ENCODE measurements at places on chromosomes 16 and 17. TPM values are rescaled to one million over a fixed set of nuclear protein-coding genes. Genes with fewer than 3 reads are reported as not detected.

GRCh38 chr17:64097196-64097936 lies 32.6 kb downstream of the ERN1 start:
- peaks cover 27% of the 10 kb centered on the region for H3K4me1 ChIP-seq
- H3K36me3 ChIP-seq: no peaks in the 10 kb centered on the region
- H3K27ac ChIP-seq: no peak overlapping the region
- no peak overlapping the region for H3K4me3 ChIP-seq

GRCh38 chr16:1877804-1878203 lies 5.8 kb upstream of the MEIOB start:
- H3K36me3 ChIP-seq: no peaks in the 10 kb centered on the region
- no peaks in the 10 kb centered on the region for H3K27me3 ChIP-seq
- no peak for DNase-seq
- no peak overlapping the region for H3K27ac ChIP-seq

DNA sequence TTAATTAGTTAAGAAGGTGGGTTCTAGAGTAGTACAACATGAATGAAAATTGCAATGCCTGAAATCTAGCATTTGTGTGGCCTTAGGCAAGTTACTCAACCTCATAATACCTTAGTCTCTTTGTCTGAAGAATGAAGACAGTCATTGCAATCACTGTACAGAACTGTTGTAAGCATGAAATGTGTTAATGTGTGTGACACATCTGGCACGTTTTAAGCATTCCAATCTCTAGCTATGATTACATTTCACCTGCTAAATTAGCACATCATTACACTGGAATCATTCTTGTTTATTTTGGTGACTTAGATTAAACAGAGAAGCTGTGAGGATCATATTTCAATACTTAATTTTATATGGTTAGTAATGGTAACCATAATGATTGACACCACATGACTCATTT lies 629.7 kb upstream of the KIF2B start:
- DNase-seq: no peak
- no peak overlapping the region for H3K4me3 ChIP-seq
- H3K36me3 ChIP-seq: no peaks in the 10 kb centered on the region
- no peaks in the 10 kb centered on the region for H3K4me1 ChIP-seq

- H3K4me1 ChIP-seq: no peaks in the 10 kb centered on the region
- DNase-seq: no peak
- no peak overlapping the region for H3K4me3 ChIP-seq
- H3K36me3 ChIP-seq: no peaks in the 10 kb centered on the region
- no peaks in the 10 kb centered on the region for H3K27me3 ChIP-seq
Measured at GRCh38 chr17:33178681-33179080, 114.4 kb downstream of the ASIC2 start.

- no peaks in the 10 kb centered on the region for H3K36me3 ChIP-seq
- H3K27ac ChIP-seq: no peak overlapping the region
- no peak for DNase-seq
- H3K27me3 ChIP-seq: no peaks in the 10 kb centered on the region
- no peak overlapping the region for H3K4me3 ChIP-seq
Measured at GRCh38 chr17:57356153-57356718, 99.9 kb downstream of the MSI2 start.

DNA sequence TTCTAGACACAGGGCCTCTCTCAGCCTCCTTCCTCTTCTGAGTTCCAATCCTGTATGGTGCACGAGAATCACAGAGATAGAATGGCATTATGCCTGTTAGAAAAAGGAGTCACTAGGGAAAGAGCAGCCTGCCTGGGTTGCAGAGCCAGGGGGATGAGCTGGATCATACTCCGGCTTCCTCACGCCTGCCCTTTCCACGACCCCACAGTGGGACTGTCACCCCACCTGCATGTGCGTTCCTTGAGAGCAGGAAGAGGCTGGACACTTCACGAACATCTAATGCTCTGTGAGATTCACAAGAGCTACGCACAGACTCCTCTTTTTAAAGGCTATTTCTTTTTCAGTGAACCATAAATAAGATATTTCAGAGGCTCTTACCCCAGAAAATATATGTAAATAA lies 54.8 kb downstream of the N4BP1 start:
- no peaks in the 10 kb centered on the region for H3K27me3 ChIP-seq
- H3K4me3 ChIP-seq: no peak overlapping the region
- peaks cover 9% of the 10 kb centered on the region for H3K36me3 ChIP-seq
- DNase-seq: no peak
- H3K27ac ChIP-seq: peak overlapping the region; percentile 30

DNA sequence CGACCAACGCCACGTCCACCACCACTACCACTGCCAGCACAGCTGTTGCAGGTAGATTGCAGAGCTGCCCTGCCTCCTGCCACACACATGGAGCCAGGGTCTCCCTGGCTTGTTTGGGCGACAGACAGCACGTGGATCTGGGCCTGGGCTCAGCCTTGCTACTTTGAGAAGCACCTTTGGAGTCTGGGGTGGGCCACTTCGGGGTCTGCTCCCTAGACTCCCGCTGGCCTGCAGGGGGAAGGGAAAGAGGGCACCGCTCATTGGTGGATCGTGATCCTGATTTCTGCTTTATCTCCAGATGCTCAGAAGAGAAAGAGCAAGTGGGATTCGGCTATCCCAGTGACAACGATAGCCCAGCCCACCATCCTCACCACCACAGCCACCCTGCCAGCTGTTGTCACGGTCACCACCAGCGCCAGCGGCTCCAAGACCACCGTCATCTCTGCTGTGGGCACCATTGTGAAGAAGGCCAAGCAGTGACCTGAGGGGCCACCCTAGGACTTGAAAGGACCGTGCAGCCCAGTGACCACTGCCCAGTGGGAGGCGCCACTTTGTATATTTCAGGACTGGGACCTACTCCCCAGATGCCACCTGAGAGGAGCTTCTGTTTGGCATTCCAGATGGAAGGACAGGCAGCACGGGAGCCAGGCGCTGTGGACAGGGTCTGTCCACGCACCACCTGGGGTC lies 15.1 kb upstream of the ITGB4 start:
- no peak for DNase-seq
- H3K27ac ChIP-seq: no peak overlapping the region
- peaks cover 22% of the 10 kb centered on the region for H3K4me1 ChIP-seq

DNA sequence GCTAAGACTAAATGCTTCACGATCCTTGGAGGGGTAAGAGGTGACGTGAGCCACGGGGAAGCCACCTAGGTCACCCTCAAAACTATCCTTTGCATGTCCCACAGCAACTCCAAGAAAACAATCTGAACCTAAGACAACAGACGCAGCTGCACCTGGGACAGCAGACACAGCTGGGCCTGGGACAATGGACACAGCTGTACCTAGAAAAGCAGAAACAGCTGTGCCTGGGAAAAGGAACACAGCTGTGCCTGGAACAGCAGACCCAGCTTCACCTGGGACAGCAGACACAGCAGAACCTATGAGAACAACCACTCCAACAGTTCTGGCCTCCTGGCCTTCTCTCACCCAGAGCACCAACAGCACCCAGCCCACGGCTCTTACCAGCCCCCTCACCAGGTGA lies 11.7 kb upstream of the CD300LD start:
- H3K27ac ChIP-seq: no peak overlapping the region
- H3K36me3 ChIP-seq: no peaks in the 10 kb centered on the region
- H3K27me3 ChIP-seq: no peaks in the 10 kb centered on the region
- no peak overlapping the region for H3K4me3 ChIP-seq
- peaks cover 6% of the 10 kb centered on the region for H3K4me1 ChIP-seq
- DNase-seq: no peak

- H3K27me3 ChIP-seq: no peaks in the 10 kb centered on the region
- DNase-seq: no peak
- H3K4me1 ChIP-seq: no peaks in the 10 kb centered on the region
- H3K27ac ChIP-seq: no peak overlapping the region
Measured at GRCh38 chr16:14437426-14437825, 192.6 kb downstream of the PARN start.

GRCh38 chr17:42312285-42313130 lies 24.2 kb downstream of the STAT5A start:
- H3K4me3 ChIP-seq: peak overlapping the region; percentile 19
- H3K27me3 ChIP-seq: no peaks in the 10 kb centered on the region
- peaks cover 47% of the 10 kb centered on the region for H3K4me1 ChIP-seq
- peak overlapping the region; percentile 76 for H3K27ac ChIP-seq
- peak; percentile 93 for DNase-seq

GRCh38 chr16:8645831-8646230 lies 24.3 kb downstream of the METTL22 start:
- peak; percentile 37 for DNase-seq
- no peaks in the 10 kb centered on the region for H3K4me1 ChIP-seq

- no peaks in the 10 kb centered on the region for H3K27me3 ChIP-seq
- no peak overlapping the region for H3K4me3 ChIP-seq
- DNase-seq: no peak
- no peaks in the 10 kb centered on the region for H3K36me3 ChIP-seq
Measured at GRCh38 chr17:71247441-71248015, 873.3 kb upstream of the SOX9 start.

DNA sequence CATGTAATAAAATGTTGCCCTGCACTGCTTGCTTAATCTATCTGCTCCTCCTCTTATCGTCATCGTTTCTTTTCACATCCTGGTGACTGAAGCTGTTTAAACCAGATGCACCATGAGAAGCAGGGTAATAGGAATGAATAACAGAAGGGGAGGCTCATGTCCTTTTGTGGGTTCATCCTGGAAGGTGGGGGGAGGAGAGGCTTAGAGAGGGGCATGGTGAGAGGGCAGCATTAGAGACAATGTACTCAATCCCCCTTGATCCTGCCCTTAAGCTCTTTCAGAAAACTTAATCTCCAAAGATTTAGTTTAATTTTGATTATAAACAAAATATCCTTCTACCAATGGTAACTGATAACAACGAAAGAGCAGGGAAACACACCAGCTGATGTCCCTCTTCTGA lies 248.5 kb downstream of the CA10 start:
- no peaks in the 10 kb centered on the region for H3K36me3 ChIP-seq
- H3K27me3 ChIP-seq: no peaks in the 10 kb centered on the region
- no peak overlapping the region for H3K27ac ChIP-seq
- no peak overlapping the region for H3K4me3 ChIP-seq

DNA sequence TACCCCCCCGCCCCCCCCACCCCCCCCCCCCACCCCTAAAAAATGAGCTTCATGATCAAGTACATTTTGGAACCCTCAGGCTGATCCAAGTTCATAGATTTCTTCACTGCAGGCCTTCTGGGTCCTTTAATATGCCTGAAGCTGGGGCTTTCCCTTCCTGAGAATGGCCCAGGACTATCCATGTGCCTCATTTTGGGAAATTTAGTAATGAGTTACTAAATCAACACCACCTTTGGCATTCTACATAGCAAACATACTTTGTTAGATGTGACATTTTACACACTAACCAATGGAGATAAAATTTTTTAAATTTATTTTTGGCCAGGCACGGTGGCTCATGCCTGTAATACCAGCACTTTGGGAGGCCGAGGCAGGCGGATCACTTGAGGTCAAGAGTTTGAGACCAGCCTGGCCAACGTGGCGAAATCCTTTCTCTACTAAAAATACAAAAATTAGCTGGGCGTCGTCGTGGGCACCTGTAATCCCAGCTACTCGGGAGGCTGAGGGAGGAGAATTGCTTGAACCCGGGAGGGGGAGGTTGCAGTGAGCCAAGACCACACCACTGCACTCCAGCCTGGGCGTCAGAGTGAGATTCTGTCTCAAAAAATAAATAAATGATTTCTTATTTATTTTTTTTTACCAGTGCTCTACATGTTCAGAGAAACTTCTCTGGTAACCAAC lies 14.0 kb downstream of the HERPUD1 start:
- no peak for DNase-seq
- peak overlapping the region; percentile 23 for H3K27ac ChIP-seq
- H3K36me3 ChIP-seq: peaks cover 45% of the 10 kb centered on the region
- H3K4me3 ChIP-seq: no peak overlapping the region

- DNase-seq: no peak
- H3K27me3 ChIP-seq: no peaks in the 10 kb centered on the region
- H3K27ac ChIP-seq: no peak overlapping the region
- H3K4me1 ChIP-seq: no peaks in the 10 kb centered on the region
- no peak overlapping the region for H3K4me3 ChIP-seq
- no peaks in the 10 kb centered on the region for H3K36me3 ChIP-seq
Measured at GRCh38 chr16:65947951-65948350, 418.5 kb upstream of the CDH5 start.

GRCh38 chr17:67785122-67785477 lies 40.2 kb upstream of the BPTF start:
- H3K4me3 ChIP-seq: no peak overlapping the region
- no peaks in the 10 kb centered on the region for H3K36me3 ChIP-seq
- no peaks in the 10 kb centered on the region for H3K4me1 ChIP-seq
- no peak overlapping the region for H3K27ac ChIP-seq
- H3K27me3 ChIP-seq: no peaks in the 10 kb centered on the region

DNA sequence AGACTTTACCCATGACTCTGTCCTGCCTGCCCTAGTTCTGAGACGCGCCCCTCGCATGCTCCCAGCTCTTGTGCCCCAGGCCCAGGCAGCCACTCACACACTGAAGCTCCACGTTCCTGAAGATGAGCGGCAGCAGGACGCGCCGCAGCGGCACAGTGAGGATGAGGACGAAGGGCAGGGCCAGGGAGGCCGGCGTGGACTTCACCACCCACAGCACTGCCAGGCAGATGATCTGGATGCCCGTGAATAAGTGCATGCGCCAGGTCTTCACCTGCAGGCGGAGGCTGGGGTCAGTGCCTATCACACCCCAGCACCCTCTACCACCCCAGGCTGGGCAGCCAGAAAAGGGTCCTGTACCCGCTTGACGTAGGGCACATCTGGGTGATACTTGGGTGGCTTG lies 16.9 kb downstream of the SLC4A1 start:
- no peak overlapping the region for H3K27ac ChIP-seq
- H3K36me3 ChIP-seq: no peaks in the 10 kb centered on the region
- no peak for DNase-seq
- no peaks in the 10 kb centered on the region for H3K27me3 ChIP-seq
- peaks cover 15% of the 10 kb centered on the region for H3K4me1 ChIP-seq

GRCh38 chr17:59863616-59864015 lies 29.1 kb downstream of the TUBD1 start:
- no peaks in the 10 kb centered on the region for H3K4me1 ChIP-seq
- no peaks in the 10 kb centered on the region for H3K27me3 ChIP-seq
- no peak for DNase-seq
- H3K27ac ChIP-seq: no peak overlapping the region
- H3K36me3 ChIP-seq: peaks cover 10% of the 10 kb centered on the region

GRCh38 chr16:9232102-9232770 lies 140.8 kb downstream of the HAPSTR1 start:
- no peaks in the 10 kb centered on the region for H3K4me1 ChIP-seq
- H3K27ac ChIP-seq: no peak overlapping the region
- H3K36me3 ChIP-seq: no peaks in the 10 kb centered on the region
- no peak overlapping the region for H3K4me3 ChIP-seq
- no peaks in the 10 kb centered on the region for H3K27me3 ChIP-seq
- DNase-seq: no peak

- no peaks in the 10 kb centered on the region for H3K27me3 ChIP-seq
- DNase-seq: peak; percentile 92
- H3K4me3 ChIP-seq: no peak overlapping the region
- H3K4me1 ChIP-seq: peaks cover 47% of the 10 kb centered on the region
- H3K36me3 ChIP-seq: no peaks in the 10 kb centered on the region
- peak overlapping the region; percentile 65 for H3K27ac ChIP-seq
Measured at GRCh38 chr17:879546-880442, 97.6 kb downstream of the MRM3 start.

The TEX14 gene
- total RNA-seq: 0.22 TPM

The CDH11 gene
- total RNA-seq: 57.4 TPM

The CDRT15L2 gene
- total RNA-seq: not detected

The DHX8 gene
- total RNA-seq: 23.1 TPM

The SNAI3 gene
- 2.9 TPM for total RNA-seq

The TBC1D3K gene
- total RNA-seq: not detected

The MYO15A gene
- 9.4 TPM for total RNA-seq

The TNFSF13 gene
- total RNA-seq: 226 TPM

The AATK gene
- total RNA-seq: 105 TPM

The MOSMO gene
- 10.8 TPM for total RNA-seq

The AANAT gene
- total RNA-seq: not detected

The GCGR gene
- not detected for total RNA-seq

Measured in upper lobe of left lung (tissue), 6 donors.